ENCODE measurements at places on chromosomes 12 and 14. TPM values are rescaled to one million over a fixed set of nuclear protein-coding genes. Genes with fewer than 3 reads are reported as not detected.

The P2RX2 gene
- polyA plus RNA-seq = not detected

The FGF6 gene
- not detected for polyA plus RNA-seq

The TOMM20L gene
- not detected for polyA plus RNA-seq

The ADGRD1 gene
- polyA plus RNA-seq = not detected

The IL26 gene
- polyA plus RNA-seq = not detected

The PPP2R5C gene
- 67.0 TPM for polyA plus RNA-seq

The SLC25A47 gene
- not detected for polyA plus RNA-seq

The SAMD15 gene
- 0.77 TPM for polyA plus RNA-seq

The CYP46A1 gene
- polyA plus RNA-seq = 0.01 TPM

The PLA2G1B gene
- not detected for polyA plus RNA-seq

The ANHX gene
- not detected for polyA plus RNA-seq

The CLEC6A gene
- polyA plus RNA-seq = not detected

The MORN3 gene
- polyA plus RNA-seq = 0.30 TPM

The CRIP1 gene
- 1.7 TPM for polyA plus RNA-seq

The TAS2R13 gene
- polyA plus RNA-seq = 0.14 TPM

The CCDC88C gene
- polyA plus RNA-seq = 1.9 TPM

The SELPLG gene
- 0.80 TPM for polyA plus RNA-seq

The PPP4R4 gene
- 9.0 TPM for polyA plus RNA-seq

The MANSC4 gene
- 0.59 TPM for polyA plus RNA-seq

The LMNTD1 gene
- polyA plus RNA-seq = 0.42 TPM
